Large intestine (tissue), 12 donors: ENCODE measurements at places on chromosomes 5 and 9. TPM values are rescaled to one million over a fixed set of nuclear protein-coding genes. Genes with fewer than 3 reads are reported as not detected.
A peak's percentile ranks its signal among the peaks of the same experiment; 100 is the strongest.

DNA sequence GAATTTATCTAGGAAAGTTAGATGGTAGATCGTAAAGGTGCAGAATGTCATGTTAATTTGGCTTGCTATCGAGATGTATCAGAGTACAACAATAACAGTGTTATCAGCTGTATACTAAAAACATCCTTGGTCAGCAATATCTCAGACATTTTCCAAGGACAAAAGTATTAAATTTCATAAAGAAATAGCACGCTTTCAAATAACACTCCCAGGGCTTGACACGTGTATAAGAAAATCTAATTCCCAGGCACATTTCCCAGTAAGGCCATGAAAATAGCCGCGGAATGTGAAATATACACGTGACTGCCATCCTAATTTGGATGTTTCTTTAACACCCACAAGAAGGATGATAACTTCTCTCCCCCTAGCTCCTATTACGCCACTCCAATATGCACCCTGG lies 17.7 kb upstream of the SYK start:
- DNase-seq, result no peak

GRCh38 chr9:133647148-133647547 lies 11.0 kb downstream of the DBH start:
- DNase-seq, result no peak

DNA sequence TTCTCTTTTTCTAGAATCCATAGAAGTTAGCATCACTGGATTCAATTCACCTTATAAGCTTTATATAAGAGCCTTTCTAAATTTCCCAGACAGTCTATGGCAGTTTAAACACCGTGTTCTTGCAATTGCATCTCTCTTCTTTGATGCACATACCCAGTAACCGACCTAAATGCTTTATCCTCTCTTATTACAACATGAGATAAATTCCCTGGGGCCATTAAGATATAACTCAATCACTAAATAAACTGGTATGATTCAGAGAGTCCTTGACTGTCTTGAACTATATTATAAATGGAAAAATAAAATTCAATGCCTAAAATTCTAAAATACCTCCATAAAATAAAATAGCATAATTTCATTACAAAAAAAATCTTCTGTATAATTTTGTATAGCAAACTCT lies 98.1 kb downstream of the DIRAS2 start:
- DNase-seq, result no peak

Gene ENHO
- polyA plus RNA-seq, result 10.6 TPM

DNA sequence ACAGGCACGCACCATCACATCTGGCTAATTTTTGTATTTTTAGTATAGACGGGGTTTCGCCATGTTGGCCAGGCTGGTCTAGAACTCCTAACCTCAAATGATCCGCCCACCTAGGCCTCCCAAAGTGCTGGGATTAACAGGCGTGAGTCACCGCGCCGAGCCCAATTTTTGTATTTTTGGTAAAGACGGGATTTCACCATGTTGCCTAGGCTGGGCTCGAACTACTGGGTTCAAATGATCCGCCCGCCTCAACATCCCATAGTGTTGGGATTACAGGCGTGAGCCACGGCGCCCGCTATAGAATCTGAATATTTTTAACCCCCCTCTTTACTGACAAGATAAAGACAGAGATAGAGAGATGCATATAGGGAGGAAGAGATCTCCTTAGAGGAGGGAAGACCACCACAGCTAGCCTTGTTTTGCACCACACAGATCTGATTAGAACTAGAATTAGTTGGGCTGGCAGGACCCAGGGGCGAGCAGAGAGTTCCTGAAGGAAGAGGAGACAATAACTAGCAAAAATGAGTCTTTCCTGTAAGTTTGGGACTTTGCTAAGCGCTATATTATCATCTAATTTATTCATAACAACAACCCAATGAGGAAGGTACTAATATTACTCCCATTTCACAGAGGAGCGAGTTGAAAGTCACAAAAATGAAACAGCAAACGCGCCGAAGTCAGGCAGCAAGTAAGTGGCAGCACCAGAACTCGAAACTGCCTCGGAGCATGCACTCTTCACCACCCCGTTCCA lies 1.5 kb upstream of the ANKHD1 start:
- DNase-seq, result no peak

DNA sequence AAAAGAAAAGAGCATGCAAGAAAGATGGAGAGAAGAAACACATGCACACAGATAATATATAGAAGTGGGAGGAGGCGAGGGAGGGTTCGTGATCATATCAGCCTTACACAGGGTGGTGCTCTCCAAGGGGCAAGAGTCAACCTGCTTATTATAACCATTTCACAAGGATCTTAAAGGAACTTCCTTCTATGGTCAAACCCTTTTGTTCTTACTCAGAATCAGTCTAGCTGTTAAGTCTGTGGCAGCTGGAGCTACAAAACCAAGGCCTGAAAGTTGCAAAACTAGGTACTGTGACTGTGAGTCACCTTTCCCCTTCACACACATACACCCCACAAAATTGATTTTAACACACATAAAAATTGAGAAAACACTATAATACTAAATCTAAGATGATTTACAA lies 18.5 kb upstream of the ERMP1 start:
- peak; percentile 77 for DNase-seq

Gene TMEM174
- polyA plus RNA-seq, result not detected

Gene KIF3A
- polyA plus RNA-seq, result 9.1 TPM

Gene ZNG1A
- polyA plus RNA-seq, result 50.7 TPM

GRCh38 chr5:88419931-88420330 lies 151.3 kb upstream of the TMEM161B start:
- DNase-seq, result no peak

DNA sequence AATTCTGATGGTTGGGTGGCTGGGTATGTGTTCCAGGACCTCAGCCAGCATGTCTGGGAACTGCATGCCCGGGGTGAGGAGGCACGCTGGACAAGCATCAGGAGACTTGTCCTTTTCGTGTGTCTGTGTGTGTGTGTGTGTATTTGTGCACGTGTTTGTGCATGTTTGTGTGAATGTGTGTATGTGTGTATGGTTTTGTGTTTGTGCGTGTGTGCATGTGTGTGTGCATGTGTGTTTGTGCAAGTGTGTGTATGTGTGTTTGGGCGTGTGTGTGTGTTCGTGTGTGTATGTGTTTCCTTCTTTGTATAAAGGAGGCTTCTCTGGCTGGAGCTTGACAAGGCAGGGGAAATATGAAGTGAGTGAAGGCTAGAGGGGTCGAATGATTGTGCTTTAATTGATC lies 491.5 kb downstream of the IRX1 start:
- DNase-seq, result no peak

Gene IGFBPL1
- polyA plus RNA-seq, result 3.8 TPM

Gene SLC26A2
- polyA plus RNA-seq, result 88.7 TPM

- DNase-seq, result no peak
Measured at GRCh38 chr5:111752426-111752965, 4.5 kb downstream of the NREP start.

Gene TRMO
- 19.3 TPM for polyA plus RNA-seq

DNA sequence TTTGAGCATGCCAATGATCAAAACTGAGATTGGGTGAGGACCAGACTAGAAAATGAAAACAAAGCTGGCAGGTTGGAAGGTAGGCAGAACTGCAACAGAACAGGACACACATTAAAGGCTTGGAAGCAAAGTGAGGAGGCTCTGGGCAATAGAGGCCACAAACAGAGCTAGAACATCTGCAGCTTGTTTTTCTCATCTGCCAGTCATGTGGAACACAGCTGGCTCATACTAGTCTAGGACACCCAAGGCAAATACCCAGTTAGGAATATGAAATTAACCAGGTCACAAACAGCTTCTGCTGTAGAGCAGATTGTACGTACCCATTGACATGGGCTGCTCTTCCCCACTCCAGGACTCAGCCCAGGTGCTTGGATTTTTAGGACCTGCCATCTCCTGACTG lies 61.7 kb downstream of the SPEF2 start:
- no peak for DNase-seq

Gene CAMK4
- 10.9 TPM for polyA plus RNA-seq

GRCh38 chr9:9352877-9353481 lies 1259.8 kb downstream of the PTPRD start:
- DNase-seq, result no peak

- no peak for DNase-seq
Measured at GRCh38 chr5:168710706-168711105, 131.5 kb upstream of the PANK3 start.

DNA sequence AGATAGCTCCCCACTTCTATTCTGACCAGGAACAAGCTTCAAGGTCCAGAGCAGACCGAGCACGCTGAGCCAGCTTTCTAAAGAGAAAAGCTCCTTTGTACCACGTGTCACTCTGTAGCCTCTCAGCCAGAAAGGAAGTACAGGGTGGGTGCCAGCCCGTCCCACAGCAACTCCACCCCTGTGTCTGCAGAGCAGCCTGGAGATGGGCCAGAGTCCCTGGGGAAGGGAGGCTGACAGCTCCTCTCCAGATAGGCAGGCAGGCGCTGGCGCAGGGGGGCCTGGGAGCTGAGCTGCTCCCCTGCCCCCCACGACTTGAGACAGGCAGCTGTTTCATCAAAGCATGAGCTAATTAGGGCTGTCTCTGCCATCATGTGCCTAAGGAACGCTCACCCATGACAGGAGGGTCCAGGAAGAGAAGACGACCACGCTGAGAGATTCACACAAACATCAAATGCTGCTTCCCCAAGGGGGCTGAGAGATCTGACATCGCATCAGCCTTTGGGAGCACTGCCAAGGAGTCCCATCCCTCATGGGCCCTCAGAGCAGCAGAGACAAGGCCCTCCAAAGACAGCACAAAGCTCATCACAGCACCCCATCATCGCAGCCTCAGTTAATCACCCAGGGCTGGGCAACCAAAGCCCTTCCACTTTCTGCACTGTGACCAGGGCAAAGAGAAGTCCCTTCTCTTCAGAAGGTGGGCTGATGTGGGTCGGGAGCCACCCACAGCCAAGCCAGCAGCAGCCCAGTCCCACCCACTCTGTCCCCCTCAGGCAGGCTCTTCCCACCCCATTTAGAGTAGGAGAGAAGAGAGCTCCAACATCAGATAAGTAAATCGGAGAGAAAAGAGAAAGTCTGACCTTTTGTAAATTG lies 78.5 kb upstream of the LRRTM2 start:
- DNase-seq, result peak; percentile 83

- no peak for DNase-seq
Measured at GRCh38 chr5:69129413-69129812, 35.6 kb downstream of the SLC30A5 start.
